Gastroesophageal sphincter (tissue), 4 donors: ENCODE measurements at places on chromosomes 5 and 9.
A peak's percentile ranks its signal among the peaks of the same experiment; 100 is the strongest.

GRCh38 chr9:114806526-114806900 is 674 bp upstream of the TNFSF15 start:
- no peak for ATAC-seq

- ATAC-seq, result no peak
These were observed 139.9 kb downstream of the GPBP1 start for GRCh38 chr5:57313716-57314115.

DNA sequence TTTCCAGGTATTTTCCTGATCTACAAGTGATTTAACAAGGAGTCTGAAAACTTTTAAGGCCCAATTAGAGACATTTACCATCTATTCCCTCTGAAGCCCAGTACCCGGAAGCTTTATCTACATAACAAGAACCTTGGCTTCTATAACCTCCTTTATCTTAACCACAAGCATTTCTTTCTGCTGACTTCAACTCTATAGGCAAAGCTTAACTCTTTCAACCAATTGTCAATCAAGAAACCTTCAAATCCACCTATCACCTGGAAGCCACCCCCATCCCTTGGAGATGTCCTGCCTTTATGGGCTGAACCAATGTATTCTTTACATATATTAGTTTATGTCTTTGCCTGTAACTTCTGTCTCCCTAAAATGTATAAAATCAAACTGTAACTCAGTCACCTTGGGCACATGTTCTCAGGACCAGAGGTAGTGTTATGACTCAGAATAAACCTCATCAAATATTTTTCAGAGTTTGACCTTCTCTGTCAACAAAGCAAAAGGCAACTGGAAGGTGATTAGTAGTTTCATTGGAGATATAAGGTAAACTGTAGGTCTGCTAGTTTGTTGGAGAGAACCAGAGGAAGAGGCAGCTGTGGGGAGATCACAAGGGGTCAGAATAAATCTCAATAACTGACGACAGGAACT is 13.0 kb upstream of the RIMOC1 start:
- no peak for ATAC-seq

- ATAC-seq, result no peak
These were observed 69.4 kb upstream of the FBXL17 start for GRCh38 chr5:108451269-108451668.

DNA sequence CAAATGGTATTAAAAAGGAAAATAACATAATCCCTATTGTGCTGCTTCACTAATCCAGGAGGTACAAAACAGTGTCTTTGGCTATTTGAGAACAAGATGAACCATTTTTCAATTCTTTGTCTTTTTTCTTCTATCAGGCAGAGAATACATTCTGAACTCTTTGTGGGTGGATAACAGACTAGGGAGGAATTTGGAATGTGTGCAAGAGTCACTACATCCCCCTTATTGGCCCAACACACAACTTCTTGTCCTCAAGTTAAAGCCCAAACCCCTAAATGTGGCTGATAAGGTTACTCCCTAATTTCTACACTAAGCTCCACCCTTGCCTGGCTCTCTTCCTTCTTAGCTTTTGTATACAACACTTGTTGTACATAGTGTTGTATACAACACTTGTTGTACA is 342.7 kb upstream of the RFX3 start:
- ATAC-seq, result no peak

GRCh38 chr9:135514342-135515082 is 6.7 kb upstream of the LCN1 start:
- ATAC-seq, result no peak

- ATAC-seq, result no peak
These were observed 858.6 kb downstream of the PTPRD start for GRCh38 chr9:9754186-9754585.

- ATAC-seq, result no peak
These were observed 3.5 kb downstream of the CACNA1B start for GRCh38 chr9:137880976-137881530.

DNA sequence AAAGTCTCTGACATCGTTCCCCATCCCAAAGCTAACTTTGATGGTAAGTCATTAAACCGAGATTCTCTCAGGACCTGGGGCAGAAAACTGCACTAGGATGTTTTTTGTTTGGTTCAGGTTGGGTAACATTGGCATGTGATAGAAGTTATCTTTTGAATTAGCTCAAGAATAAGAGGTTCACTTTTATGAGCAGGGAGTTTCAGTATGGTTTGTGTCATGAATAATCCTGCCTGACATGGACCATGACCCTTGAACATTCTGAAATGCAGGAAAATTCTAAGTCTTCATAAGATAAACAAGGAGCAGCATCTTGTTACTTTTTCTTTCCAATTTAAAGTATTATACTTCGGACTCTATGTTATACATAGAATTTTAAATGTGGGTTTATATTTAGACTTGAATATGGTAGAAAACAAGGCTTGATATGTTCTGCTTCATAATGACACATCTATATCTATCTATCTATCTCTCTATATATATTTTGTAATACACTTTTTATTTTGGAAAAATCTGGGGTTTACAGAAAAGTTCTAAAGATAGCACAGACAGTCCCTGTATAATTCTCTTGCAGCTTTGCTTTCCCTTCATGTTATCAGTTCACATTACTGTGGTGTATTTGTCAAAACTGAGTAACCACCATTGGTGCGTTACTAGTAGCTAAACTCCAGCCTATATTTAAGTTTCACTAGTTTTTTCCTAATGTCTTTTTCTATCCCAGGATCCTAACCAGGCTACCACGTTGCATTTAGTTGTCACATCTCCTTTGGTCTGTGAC is 102.7 kb upstream of the TAF11L2 start:
- no peak for ATAC-seq

- no peak for ATAC-seq
These were observed 416.9 kb upstream of the IRX4 start for GRCh38 chr5:2299388-2300220.

- ATAC-seq, result peak; percentile 71
These were observed 119.8 kb downstream of the EBF1 start for GRCh38 chr5:158979749-158980521.

DNA sequence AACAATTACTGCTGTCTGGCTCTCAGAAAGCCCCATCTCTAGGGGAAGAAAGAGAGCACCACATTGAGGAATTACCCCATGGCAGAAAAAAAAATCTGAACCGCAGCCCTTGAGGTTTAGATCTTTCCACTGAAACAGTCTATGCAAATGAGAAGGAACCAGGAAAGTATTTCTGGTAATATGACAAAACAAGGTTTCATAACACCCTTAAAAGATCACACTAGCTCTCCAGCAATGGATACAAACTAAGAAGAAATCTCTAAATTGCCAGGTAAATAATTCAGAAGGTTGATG is 427.1 kb downstream of the PRELID2 start:
- no peak for ATAC-seq

GRCh38 chr9:124388275-124389048 is 26.8 kb downstream of the PSMB7 start:
- ATAC-seq, result no peak

- no peak for ATAC-seq
These were observed 18.8 kb downstream of the SRD5A1 start for GRCh38 chr5:6652025-6652424.

GRCh38 chr5:154078272-154078671 is 39.5 kb downstream of the MFAP3 start:
- no peak for ATAC-seq

DNA sequence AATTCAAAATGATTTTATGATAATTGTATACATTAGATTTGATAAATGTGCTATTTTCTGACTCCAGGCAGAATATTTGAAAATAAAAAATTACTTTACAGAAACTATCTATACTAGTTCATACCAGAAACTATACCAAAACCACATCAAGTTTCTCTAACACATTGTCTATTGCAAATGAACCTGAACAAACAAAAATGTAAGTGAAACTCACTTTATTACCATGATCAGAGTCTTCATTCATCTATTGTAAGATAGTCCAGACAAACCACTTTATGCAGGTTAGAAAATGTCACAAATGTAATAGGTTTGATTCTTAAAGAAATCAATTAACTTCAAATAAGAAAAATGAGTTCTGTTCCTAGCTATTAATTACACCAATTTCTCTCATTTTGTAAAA is 99.4 kb downstream of the OXCT1 start:
- no peak for ATAC-seq

DNA sequence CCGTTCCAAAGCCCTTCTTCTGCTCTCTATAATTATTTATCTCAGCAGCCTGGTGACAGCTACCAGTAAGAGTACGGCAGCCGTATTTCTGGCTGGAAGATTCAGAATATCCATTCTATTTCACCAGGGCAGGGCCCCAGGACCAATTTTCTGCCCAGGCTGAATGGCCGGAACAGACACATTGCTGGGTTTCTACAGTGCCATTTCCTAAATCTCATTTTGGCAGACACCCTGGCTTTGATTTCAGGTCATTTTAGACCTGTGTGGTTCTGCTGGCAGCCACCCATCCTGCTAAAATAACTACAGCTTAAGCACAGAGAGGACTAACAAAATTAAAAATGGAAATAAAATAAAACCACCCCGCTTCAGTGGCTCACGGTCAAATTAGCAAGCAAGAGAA is 95.0 kb downstream of the CRB2 start:
- no peak for ATAC-seq

- peak; percentile 66 for ATAC-seq
These were observed 57.4 kb downstream of the CFAP95 start for GRCh38 chr9:69877852-69878514.

DNA sequence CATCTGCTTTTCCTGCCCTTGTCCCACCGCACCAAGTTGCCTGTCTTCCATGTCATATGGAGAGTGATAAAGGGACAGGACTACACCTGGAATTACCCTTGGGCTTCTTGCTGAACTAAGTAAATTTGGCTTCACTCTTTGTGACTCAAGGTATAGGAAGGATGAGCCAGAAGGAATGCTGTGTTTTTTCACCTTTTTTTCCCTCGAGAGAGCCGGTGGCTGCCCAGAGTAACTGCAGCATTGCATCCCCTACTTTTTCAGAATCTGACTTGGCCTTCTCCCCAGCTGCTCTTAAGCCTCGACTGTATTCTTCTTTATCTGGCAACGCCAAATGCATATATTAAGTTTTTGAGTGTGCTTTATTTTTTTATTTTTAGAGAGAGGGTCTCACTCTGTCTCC is 38.4 kb downstream of the RCL1 start:
- no peak for ATAC-seq

- no peak for ATAC-seq
These were observed 147.5 kb upstream of the FGF10 start for GRCh38 chr5:44536650-44537260.

DNA sequence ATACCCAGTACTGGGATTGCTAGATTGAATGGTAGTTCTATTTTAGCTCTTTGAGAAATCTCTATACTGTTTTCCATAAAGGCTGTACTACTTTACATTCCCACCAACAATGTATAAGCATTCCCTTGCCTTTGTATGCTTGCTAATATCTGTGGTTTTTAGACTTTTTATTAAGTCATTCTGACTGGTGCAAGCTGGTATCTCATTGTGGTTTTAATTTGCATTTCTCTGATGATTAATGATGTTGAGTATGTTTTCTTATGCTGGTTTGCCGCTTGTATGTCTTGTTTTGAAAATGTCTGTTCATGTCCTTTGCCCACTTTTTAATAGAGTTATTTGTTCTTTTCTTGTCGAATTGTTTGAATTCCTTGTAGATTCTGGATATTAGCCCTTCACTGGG is 512.7 kb upstream of the PAPPA start:
- ATAC-seq, result no peak

- ATAC-seq, result no peak
These were observed 5.3 kb upstream of the SLC25A48 start for GRCh38 chr5:135829179-135829578.

DNA sequence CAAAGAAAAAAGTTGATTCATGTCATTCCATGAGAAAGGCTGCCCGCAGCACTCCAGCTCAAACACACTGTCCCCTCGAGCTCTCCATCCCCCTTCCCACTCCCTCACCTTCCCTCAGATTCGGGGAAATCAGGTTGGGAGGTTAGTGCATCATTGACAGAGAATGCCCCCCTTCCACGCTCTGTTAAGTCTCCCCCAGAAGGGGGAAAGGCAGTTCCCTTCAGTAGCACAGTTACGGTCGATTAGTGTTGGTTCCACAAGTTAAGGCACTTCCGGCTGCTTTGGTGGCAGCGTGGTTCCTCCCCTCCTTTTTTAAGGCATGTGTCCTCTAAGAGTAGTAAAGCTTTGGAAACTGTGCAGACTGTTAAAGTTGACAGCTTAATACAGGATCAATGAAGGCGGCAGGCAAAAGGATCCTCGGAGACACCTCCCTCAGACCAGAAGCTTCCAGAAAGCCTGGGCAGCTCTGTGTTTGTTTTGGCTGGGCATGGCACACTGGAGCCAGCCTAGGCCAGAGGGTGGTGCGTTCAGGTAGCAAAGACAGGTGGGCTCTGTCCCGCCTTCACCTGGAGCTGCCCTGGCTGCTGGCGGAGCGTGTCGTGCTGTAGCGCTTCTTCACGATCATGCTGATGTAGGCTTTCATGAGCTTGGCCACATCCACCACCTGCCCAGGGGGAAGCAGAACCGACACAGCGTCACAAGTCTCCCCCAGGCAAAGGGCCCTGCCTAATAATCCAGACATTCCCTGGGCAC is 49.5 kb upstream of the RETREG1 start:
- ATAC-seq, result no peak

- ATAC-seq, result no peak
These were observed 20.5 kb upstream of the IFNE start for GRCh38 chr9:21502586-21502985.

- no peak for ATAC-seq
These were observed 105.3 kb downstream of the UBE2R2 start for GRCh38 chr9:33921967-33922895.

GRCh38 chr5:174243904-174244303 is 198.4 kb downstream of the NSG2 start:
- ATAC-seq, result no peak

DNA sequence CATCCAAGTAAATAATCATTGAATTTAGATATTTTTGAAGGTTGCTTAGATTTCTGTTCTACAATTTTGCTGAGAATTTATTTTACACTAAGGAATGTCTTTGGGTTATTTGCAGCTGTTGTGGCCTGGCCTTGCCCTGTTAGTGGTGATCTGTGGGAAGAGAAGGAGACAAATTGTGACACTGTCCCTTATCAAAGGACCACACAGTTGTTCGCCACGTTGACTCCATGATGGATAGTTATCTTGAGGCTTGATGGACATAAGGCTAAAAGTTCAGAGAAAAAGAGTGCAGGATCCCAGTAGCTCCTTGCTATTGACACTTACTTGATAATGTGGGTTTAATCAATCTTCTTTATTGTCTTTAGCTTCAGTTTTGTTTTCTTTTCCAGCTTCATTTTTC is 186.6 kb upstream of the MEF2C start:
- ATAC-seq, result no peak

- ATAC-seq, result no peak
These were observed 37.2 kb upstream of the TTC39B start for GRCh38 chr9:15344191-15344590.

- ATAC-seq, result no peak
These were observed 330.6 kb downstream of the NSG2 start for GRCh38 chr5:174376056-174376455.

- no peak for ATAC-seq
These were observed 10.3 kb downstream of the TRIM32 start for GRCh38 chr9:116697362-116697761.

DNA sequence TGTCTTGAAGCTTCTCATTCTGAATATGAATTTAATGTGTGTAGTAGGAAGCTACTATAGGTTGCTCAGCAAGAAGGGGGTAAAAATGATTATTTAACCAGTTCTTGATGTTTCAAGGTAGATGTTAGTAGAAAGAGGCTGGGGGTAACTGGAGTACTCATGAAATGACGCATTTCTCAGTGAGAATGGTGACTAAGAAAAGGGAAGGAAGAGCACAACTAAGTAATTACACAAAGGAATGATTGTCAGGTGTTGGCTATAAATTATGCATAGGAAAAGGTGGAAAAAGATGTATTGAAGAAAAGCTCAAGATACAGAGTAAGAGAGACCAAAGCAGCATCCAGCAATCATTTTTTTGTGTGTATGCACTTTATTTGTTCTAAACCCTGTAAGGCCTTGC is 1.4 kb upstream of the PSIP1 start:
- no peak for ATAC-seq
